ENCODE measurements at places on chromosomes 7 and 10. TPM values are rescaled to one million over a fixed set of nuclear protein-coding genes. Genes with fewer than 3 reads are reported as not detected.

TUBB8 gene
- not detected for total RNA-seq

EPHA1 gene
- total RNA-seq = 0.52 TPM

LRRD1 gene
- 0.52 TPM for total RNA-seq

GPR85 gene
- total RNA-seq = 1.0 TPM

PPP1R3A gene
- total RNA-seq = 65.8 TPM

HPSE2 gene
- total RNA-seq = under 0.01 TPM

CCAR1 gene
- 17.2 TPM for total RNA-seq
